ENCODE measurements at places on chromosomes 12 and 14.

- DNase-seq = no peak
Measured at GRCh38 chr14:61406675-61407074, 85.3 kb downstream of the PRKCH start.

DNA sequence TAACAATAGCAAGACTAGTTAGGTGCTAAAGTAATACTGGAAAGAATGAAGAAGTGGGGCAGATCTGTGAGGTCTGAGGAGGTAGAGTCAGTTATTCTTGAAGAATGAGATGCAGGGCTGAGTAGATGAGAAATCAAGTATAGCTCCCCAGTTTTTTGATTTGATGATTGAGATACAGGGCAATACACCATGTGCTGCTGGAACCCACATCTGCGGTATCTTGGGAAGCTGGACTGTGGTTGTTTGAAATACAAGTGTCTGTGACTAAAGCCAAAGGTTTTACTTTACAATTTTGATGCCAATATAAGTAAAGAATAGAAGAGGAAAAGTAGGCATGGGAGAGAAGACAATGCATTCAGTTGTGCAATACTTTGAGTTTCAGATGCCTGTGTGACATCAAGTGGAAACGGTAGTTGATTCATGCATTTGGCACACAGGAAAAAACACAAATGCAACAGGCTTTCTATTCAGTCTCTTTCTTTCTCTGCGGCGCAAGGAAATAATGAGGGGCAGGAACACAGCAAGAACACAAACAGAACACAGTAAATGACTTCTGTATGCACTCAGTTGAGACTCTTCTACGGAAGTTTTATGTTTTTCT is 190.2 kb upstream of the SLC38A2 start:
- no peak for DNase-seq

- no peak for DNase-seq
Measured at GRCh38 chr14:23066368-23066767, 9.0 kb upstream of the CDH24 start.

GRCh38 chr14:74983343-74983742 is 19.4 kb upstream of the EIF2B2 start:
- DNase-seq = no peak

GRCh38 chr12:57096099-57096572 is 7.2 kb downstream of the NAB2 start:
- DNase-seq = no peak

- DNase-seq = no peak
Measured at GRCh38 chr12:9758119-9758518, 2.6 kb downstream of the CD69 start.

DNA sequence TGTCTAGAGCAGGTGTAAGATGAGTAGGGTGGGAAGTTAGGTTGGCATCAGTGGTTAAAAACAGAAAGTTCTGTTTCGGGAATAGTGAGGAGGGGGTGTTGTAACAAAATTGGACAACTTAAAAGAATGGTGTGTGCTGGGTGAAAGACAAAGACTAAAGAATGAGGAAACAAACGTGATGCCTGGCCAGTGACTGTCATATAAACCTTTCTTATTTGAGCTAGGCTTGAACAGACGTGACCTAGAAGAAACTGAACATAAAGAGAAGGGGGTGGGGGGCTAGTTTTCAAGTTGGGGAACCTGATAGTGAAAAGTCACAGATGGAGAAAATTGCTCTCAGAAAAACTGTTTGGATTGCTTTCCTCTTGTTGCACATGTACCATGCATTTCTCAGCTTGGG is 39.6 kb downstream of the RAD52 start:
- DNase-seq = no peak

- DNase-seq = no peak
Measured at GRCh38 chr12:53097207-53097563, 282 bp upstream of the IGFBP6 start.

GRCh38 chr12:120856980-120857379 is 47.2 kb downstream of the SPPL3 start:
- no peak for DNase-seq

Measured in T-helper 22 cell (primary cell).